ENCODE measurements at places on chromosomes 12 and 14.

- no peak for DNase-seq
These were observed 716 bp downstream of the HSP90AA1 start for GRCh38 chr14:102085948-102086708.

DNA sequence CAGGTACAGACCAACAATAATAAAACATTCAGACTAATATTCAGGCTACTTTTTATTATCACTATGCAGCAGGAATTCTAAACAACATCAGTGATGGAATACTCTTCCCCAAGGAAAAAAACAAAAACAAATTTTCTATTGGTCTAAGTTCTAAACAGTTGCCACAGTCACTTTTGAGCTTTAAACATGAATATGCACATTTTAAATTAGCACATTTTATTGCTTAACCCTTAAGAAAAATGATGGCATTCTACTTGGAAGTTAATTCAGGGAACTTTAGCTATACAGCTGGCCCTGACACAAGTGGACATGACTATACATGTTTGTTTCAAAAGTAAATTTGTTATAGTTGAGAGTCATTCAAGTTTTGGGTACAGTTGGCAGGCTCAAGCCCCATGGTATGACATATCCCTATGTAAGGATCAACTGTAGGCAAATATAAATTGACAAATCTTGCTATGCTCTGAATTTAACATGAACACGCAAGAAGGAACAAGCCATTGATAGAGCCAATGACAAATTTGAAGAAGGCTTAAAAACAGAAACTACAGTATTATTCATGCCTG lies 224.3 kb upstream of the AMIGO2 start:
- no peak for DNase-seq

DNA sequence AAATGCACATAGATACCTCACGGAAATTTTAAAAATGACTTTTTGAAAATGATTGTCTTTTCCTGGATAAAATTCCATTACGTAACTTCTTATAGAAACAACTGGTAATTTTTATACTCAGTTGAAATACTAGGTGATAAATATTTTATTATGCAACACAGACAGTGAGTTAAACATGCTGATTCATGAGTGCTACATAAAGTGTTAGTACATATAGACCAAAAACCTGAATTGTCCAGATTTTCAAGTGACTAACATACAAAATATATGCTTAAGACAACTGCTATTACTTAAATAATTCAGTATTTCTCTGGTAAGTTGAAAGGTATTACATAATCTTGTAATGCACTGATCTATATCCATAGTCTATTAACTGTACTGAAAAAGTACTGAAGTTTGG lies 11.9 kb downstream of the PTPRO start:
- DNase-seq, result no peak

- DNase-seq, result no peak
These were observed 447.5 kb downstream of the PCNX1 start for GRCh38 chr14:71354801-71355200.

DNA sequence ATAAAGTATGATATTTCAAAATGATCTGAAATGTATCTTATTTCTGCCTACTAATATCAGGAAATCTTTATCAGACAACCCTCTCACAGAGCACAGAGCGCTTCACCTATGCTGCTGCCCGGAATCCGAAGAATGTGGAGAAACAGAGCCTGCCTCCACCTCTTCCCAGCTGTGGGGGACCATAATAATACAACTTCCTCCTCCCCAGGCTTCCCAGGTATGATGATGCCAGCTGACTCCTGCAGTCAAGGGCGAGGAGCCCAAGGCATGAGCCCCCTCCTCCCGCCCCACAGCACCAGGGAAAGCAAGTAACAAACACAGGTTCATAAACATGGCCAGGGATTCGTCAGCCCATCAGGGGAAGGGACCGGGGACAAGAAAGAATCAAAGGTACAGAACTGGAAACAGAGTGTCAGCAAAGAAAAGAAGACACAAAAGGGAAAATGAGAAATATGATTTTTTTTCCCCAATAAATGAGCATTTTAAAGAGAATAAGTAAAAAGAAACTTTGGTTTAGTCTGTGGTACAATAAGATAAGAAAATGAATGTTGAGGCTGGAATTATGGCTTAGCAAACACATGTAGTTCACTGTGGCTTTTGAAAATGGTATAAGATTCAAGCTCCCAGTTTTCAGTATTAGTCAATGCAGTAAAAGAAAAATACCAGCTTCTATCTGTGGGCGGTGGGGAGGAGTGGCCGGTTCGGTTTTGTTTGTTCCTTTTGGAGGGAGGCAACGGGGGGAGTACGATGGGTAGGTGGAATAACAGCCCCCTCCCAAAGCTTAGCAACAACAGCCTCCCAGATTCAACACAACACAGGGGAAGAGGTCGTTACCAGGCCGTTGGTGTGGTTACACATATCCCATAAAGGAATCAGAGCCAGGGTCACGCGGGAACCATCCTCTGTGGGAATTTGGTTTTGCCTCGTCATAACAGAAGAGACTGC lies 68.3 kb downstream of the SETD3 start:
- no peak for DNase-seq

GRCh38 chr14:53209370-53209769 lies 56.2 kb upstream of the DDHD1 start:
- DNase-seq, result no peak

- no peak for DNase-seq
These were observed 66.5 kb upstream of the DIO3 start for GRCh38 chr14:101494826-101495225.

- DNase-seq, result no peak
These were observed 19.2 kb upstream of the SLC10A1 start for GRCh38 chr14:69816216-69816615.

DNA sequence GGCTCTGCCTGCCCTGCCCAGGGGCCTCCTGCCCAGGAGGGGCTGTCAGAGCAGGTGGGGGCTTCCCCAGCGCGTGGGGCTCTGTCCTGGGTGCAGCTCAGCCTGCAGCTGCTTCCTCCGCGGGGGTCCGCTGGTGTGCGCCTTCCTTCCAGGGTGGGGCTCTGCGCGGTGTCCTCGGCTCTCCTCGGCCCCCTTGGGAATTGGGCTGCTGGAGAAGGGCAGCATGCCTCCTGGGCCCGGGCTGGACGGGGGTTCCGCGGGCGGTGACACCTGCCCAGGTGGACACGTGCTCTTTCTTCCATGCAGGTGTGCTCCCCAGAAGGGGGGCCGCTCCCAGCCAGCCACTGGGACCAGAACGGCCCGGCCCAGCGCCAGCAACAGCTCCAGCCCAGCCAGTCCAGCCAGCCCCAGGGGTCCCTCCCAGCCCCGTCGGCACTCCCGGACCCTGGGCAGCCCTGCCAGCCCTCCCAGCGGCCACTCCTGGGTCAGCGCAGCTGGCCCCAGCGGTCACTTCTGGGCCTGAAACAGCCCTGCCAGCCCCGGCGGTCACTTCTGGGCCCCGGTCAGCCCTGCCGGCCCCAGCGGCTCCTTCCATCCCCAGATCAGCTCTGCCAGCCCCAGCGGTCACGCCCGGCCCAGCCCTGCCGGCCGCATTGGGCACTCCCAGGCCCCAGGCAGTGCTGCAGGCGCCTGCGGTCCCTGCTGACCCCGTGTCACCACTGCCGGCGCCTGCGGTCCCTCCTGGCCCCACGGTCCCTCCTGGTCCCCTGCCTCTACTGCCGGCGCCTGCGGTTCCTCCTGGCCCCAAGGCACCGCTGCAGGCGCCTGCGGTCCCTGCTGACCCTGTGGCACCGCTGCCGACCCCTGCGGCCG lies 19.1 kb downstream of the FBRSL1 start:
- DNase-seq, result no peak

GRCh38 chr12:47417121-47417520 lies 288.7 kb downstream of the RPAP3 start:
- DNase-seq, result no peak

DNA sequence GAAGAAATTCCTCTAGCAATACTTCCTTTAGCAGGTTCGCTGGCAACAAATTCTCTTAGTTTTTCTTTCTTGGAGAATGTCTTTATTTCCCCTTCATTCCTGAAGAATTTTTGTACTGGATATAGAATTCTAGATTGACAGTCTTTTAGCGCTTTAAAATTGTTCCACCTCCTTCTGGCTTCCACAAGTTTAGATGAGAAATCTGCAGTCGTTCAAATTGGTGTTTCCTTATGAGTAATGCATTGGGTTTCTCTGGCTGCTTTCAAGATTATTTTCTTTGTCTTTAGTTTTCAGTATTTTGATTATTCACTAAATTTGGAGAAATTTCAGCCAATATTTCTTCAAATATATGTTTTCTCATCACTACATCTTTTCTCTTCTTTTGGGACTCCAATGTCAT lies 33.3 kb upstream of the FGF6 start:
- no peak for DNase-seq

DNA sequence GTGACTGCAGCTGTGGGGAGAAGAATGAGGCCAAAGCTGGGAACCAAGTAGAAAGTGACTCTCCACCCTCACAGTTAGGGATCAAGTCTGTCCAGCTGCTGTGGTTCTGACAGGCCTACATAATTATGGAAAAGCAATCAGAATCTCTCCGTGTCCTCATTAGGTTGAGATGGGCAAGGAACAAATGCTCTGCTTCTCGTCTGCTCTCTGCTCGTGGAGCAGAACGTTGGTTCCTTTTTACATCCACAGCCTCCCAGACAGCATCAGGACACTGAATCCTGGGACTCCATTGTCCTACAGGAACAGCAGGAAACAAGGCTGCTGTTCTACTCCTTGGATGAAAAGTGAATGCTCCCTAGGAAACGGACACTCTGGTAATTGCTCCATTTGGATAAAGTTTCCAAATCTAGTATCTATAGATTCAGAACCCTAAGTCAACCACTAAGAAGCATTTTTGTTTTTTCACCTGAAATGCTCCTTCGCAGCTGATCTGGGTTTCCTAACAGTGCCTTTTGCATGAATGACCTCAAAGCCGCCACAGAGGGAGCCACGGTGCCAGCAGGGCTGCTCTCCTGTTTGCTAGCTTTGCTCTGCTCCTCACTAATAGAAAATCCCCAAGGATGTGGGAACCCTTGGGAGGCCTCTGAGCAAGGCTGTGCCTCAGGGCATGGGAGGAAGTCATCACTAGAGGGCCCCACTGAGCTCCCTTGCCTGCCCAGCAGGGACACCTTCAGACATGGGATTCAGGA lies 102.0 kb downstream of the EGLN3 start:
- DNase-seq, result no peak

DNA sequence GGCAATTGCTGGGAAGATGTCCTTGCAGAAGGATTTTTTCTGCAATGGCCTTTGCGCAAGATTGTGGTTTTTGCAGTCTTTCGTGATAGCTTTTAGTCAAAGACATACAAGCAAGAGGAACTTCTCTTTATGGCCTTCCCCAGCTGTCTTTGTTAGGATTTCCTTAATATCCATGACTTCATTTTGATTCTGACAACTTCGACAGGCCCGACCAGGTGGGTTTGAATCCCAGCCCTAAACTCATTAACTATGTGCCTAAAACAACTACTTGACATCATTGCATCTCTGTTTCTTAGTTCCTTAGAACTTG lies 13.3 kb upstream of the VRK1 start:
- DNase-seq, result no peak

DNA sequence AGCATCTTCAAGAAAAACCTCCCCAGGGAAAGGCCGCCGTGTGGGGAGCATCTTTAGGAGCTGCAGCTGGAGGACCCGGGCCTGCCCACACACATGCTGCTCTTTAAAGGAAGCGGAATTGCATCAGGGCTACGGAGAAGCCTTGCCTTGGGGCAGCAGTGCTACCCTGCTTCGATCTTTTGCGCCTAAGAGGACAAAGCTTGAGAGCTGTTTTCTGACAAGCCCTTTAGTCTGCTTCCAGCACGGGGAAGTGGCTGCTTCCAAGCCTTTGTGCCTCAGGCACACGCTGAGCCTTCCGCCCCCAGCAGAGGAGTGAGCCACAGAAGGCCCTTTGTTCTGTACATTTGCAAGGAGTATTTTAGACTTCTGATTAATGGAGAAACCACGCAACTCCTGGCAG lies 31.5 kb downstream of the COA8 start:
- no peak for DNase-seq

- no peak for DNase-seq
These were observed 70.0 kb downstream of the SLC38A6 start for GRCh38 chr14:61051051-61051450.

- DNase-seq, result no peak
These were observed 69.0 kb downstream of the HSPB8 start for GRCh38 chr12:119247720-119248043.

GRCh38 chr14:63833728-63834127 lies 19.1 kb upstream of the SYNE2 start:
- DNase-seq, result no peak

DNA sequence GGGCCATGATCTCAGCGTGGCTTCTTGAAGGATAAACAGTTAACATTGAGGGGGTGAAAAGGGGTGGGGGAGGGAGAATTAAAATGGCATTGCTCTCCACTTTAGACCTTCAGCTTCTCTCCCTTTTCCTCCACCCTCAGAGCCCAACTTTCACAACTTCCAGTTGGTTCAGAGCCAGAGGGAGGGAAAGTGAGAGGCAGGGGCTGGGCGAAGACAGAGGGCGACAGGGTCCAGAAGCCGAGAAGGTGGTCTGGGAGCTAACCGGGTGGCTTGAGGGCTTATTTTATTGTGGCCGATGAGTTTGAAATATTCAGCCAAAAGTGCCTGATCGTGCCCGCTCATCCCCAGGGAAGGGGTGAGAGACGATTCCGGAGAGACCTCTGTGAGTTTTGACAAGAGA lies 4.1 kb downstream of the BMP4 start:
- DNase-seq, result no peak

GRCh38 chr14:97271451-97271960 lies 474.3 kb downstream of the VRK1 start:
- DNase-seq, result no peak

DNA sequence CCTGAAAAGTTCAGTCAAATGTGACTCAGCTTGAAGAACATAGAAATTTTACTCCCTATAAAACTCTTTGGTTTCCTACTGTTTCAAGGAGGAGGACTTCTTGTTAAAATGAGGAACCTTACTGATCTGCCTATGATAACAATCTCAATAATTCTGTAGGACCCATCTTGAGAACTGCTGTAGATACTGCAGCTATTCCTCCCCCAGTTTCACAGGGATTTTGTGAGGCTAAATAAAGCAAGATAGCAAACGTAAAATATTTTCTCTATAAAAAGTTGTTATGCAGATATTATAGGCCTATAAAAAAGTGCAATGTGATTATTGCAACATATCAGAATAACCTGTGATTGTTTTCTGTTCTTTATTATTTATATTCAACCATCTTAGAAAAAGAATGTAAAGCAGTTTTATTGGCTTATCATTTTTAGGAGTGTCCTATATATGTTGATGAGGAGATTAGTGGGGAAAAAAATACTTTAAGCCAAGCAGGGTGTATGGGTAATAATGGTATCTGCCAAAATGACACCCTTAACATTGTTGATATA lies 12.1 kb downstream of the CLEC14A start:
- DNase-seq, result no peak

GRCh38 chr14:62429683-62430082 lies 615.6 kb downstream of the KCNH5 start:
- DNase-seq, result no peak

- no peak for DNase-seq
These were observed 43.8 kb downstream of the RIMBP2 start for GRCh38 chr12:130672089-130672820.

DNA sequence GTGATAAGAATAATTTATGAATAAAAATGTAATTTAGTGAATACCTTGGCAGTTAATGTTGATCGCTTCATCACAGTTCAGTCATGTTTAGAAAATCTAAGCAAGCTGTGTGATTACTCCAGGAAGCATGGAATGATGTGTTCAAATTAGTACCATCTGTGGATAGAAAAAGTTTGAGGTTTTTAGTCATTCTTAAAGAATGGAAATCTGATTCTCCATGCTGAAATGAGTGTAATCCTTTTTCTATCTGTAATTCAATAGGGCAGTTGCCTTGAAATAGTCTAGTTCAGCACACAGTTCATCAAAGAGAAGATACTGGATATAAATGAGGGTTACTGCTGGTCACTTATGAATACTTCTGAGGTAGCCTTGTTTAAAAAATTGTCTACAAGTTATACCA lies 127.2 kb upstream of the MYF6 start:
- no peak for DNase-seq

GRCh38 chr12:105204127-105204526 lies 31.8 kb downstream of the APPL2 start:
- no peak for DNase-seq

Data from omental fat pad (tissue), 4 donors.